ENCODE measurements at places on chromosomes 12 and 14. TPM values are rescaled to one million over a fixed set of nuclear protein-coding genes. Genes with fewer than 3 reads are reported as not detected.

TCL1A gene
- polyA plus RNA-seq, result 2.9 TPM

GRCh38 chr14:90301122-90301521, 30.6 kb downstream of the NRDE2 start:
- no peaks in the 10 kb centered on the region for H3K4me1 ChIP-seq
- no peak overlapping the region for H3K4me3 ChIP-seq
- H3K36me3 ChIP-seq, result no peaks in the 10 kb centered on the region
- no peak for DNase-seq
- no peak overlapping the region for H3K27ac ChIP-seq
- H3K27me3 ChIP-seq, result no peaks in the 10 kb centered on the region

DNA sequence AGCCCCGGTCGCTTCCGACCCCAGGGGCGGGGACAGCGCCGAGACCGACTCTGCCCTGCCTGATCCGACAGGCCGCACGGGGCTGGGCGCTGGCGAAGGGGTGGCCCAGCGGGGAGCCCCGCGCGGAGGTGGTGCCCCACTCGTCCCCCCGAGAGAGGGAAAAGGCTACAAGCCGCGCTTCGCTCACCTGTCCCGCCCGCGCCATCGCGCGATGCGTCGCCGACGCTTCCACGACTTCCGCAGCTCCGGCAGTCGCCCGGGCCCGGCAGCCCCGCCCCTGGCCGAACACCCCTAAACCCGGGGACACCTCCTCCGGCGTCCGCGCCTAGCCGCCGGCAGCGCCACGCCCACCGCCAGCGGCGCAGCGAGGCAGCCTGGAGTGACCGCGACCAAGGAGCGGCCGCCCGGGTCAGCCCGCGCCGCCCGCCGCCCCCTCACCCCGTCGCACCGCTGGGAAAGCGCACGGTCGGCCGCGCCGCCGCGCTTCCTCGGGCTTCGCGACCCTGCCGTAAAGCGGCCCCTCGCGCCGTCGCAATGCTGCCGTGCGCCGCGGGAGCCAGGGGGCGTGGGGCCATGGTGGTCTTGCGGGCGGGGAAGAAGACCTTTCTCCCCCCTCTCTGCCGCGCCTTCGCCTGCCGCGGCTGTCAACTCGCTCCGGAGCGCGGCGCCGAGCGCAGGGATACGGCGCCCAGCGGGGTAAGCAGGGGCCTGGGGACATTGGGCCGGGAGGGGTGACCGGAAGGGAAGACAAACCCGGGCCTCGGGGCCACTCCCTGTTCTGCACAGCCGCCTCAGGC, at the start of the genes BAG5 and COA8:
BAG5 (minus strand) TSS at position 229 of the 797 bp plus-strand sequence. CDS start 1,493 bp downstream, outside the sequence.
COA8 (plus strand) TSS at position 532 of the 797 bp plus-strand sequence; CDS start at position 574, 42 bp downstream.
- no peaks in the 10 kb centered on the region for H3K27me3 ChIP-seq
- peak; percentile 92 for DNase-seq
- peaks cover 40% of the 10 kb centered on the region for H3K36me3 ChIP-seq
- H3K4me1 ChIP-seq, result peaks cover 32% of the 10 kb centered on the region
- peak within 1 kb of the TSS; percentile 87 for H3K27ac ChIP-seq
- peak within 1 kb of the TSS; percentile 91 for H3K4me3 ChIP-seq

DNA sequence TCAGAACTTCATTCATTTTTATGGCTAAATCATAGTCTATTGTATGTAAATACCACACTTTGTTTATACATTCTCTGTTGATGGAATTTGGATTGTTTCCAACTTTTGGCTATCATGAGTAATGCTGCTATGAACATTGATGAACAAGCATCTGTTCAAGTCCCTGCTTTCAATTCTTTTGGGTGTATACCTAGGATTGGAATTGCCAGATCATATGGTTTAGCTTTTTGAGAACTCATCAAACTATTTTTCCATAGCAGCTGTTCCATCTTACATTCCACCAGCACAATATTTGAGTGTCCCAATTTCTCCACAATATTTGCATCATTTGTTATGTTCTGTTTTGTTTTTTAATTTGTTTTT, 52.3 kb upstream of the CCND2 start:
- no peak overlapping the region for H3K4me3 ChIP-seq
- H3K27ac ChIP-seq, result no peak overlapping the region
- H3K36me3 ChIP-seq, result no peaks in the 10 kb centered on the region
- H3K4me1 ChIP-seq, result peaks cover under 1% of the 10 kb centered on the region

GZMB gene
- 1.8 TPM for polyA plus RNA-seq

- no peak for DNase-seq
- no peak overlapping the region for H3K27ac ChIP-seq
- H3K36me3 ChIP-seq, result no peaks in the 10 kb centered on the region
- no peak overlapping the region for H3K4me3 ChIP-seq
These were observed 2.8 kb downstream of the ZNF219 start for GRCh38 chr14:21095430-21096205.

DNA sequence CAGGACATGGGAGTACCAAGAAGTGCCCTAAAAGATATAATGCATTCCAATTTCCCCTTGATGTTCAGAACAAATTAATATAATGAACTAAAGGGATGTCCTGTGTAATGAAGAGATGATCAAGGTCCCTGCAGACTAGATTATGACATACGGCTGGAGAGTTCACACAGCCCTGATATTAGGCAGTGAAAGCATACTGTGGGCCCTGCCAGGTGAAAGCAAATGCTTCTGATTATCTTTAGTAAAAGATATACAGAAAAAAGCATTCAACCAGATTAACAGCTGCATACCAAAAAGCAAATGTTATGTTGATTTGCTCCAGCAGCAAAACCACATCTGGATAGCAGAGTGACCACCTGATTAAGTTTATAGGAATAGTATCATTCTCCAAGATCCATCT, 12.1 kb downstream of the HIGD1C start:
- DNase-seq, result no peak
- no peak overlapping the region for H3K27ac ChIP-seq
- H3K27me3 ChIP-seq, result no peaks in the 10 kb centered on the region
- H3K4me3 ChIP-seq, result no peak overlapping the region
- no peaks in the 10 kb centered on the region for H3K36me3 ChIP-seq

ADIPOR2 gene
- polyA plus RNA-seq, result 2.2 TPM

DNA sequence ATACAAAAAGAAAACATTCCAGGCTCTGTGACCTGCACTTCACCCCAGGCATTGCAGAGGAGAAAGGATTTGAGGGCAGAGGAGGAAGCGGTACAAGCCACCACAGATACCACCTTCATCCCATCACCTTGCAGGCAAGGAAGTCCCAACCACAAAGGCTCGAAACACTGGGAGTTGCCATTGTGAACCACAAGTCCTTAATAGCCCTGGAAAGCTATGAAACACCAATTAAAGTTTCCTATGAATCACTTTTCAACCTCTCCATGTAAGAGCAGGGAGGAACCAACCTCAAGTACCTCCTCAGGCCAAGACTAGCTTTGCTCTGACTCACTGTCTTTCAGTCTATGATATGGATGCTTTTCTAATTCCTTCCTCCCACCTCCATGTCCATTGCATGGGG, 27.0 kb downstream of the MAP3K9 start:
- H3K4me1 ChIP-seq, result no peaks in the 10 kb centered on the region
- H3K36me3 ChIP-seq, result no peaks in the 10 kb centered on the region
- H3K27ac ChIP-seq, result no peak overlapping the region
- no peaks in the 10 kb centered on the region for H3K27me3 ChIP-seq

DNA sequence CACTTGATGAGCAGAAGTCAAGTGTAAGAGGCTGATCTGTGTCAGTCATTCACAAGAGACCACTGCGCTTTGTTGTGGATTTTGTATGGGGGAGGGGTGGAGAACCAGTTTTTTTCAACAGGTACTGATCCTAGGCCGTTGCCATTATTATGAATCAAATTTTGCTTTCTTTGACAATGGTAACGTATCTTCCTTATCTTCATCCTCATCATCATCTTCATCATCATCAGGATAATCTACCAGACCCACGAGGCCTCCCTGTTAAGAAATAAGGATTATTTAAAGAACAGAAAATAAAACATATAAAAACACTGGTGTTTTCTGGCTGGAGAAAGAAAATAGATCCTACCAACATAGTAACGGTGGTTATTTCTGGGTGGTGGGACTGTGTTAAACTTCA, 41.0 kb upstream of the CCDC88C start:
- no peak for DNase-seq
- peaks cover 17% of the 10 kb centered on the region for H3K4me1 ChIP-seq
- no peaks in the 10 kb centered on the region for H3K27me3 ChIP-seq

DNA sequence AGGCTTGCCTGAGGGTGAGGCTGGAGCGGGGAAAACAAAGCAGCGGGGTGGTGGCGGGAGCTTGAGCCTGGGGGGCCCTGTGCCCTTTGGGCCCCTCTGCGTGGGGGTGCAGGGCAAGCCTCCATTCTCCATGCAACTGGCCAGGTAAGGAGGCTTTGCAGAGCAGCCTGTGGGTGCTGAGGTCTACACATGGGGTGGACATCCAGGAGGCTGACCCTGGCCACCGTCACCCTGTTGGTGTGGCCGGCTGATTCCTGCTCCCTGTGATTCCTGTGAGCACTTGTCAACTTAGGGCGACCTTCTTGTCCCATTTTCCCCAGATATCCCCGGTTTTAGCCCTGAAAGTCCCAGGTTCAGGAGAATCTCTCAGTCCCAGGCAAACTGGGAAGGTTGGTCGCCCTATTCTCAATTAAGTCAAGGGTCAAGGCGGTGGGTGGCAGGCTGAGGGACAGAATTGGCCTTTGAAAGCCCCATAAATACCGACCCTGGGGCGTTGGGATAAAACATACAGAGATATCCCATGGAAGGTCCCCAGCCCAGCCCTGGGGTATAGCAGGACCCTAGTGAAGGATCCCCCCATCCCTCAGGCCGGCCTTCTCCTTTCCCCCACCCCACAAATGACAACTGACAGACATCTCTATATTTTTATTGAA, 70.5 kb downstream of the PRIMA1 start:
- no peak overlapping the region for H3K4me3 ChIP-seq
- no peak overlapping the region for H3K27ac ChIP-seq
- H3K36me3 ChIP-seq, result no peaks in the 10 kb centered on the region
- no peaks in the 10 kb centered on the region for H3K4me1 ChIP-seq
- no peak for DNase-seq

- H3K27me3 ChIP-seq, result no peaks in the 10 kb centered on the region
- DNase-seq, result no peak
- H3K27ac ChIP-seq, result no peak overlapping the region
These were observed 189.1 kb upstream of the PELI2 start for GRCh38 chr14:55929136-55929535.

DNA sequence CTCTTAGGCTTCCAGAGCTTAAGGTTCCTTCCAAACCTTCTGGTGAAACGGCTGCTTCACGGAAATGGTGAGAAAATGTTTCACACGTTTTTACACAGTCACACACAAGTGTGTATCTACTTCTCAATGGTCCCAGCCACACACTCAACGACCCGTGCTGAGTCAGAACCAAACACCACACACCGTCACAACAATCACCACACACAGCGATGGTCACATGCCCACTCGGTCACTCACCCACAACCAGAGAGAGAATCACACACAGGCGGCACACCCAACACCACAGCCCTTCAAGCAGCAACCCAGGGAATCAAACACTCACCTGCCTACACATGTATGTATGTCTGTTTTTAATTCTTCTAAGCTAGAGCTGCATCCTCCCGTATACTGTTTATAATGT, 12.6 kb upstream of the PLEKHD1 start:
- no peaks in the 10 kb centered on the region for H3K36me3 ChIP-seq
- DNase-seq, result no peak
- H3K4me3 ChIP-seq, result no peak overlapping the region
- H3K27ac ChIP-seq, result no peak overlapping the region
- no peaks in the 10 kb centered on the region for H3K4me1 ChIP-seq

RIN3 gene
- 27.2 TPM for polyA plus RNA-seq

GRCh38 chr12:3647504-3647903, 105.4 kb downstream of the CRACR2A start:
- H3K27me3 ChIP-seq, result no peaks in the 10 kb centered on the region
- peaks cover 4% of the 10 kb centered on the region for H3K36me3 ChIP-seq
- H3K4me1 ChIP-seq, result no peaks in the 10 kb centered on the region
- no peak overlapping the region for H3K27ac ChIP-seq
- no peak for DNase-seq

DNA sequence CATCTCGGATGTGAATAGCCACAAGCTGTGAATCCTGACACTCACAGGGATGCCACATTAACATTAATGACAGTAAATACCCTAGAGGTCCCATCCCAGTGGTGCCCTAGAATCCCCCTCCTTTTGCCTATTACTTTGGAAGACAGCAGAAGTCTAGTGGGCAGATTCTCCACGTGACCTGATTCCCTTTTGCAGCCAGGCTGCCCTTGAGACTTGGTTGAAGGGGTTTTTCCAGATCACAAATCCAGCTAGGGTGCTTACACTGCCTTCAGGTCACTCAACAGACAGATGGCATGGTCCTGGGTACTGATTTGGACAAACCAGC, 8.7 kb downstream of the HDAC7 start:
- peak overlapping the region; percentile 38 for H3K4me3 ChIP-seq
- no peaks in the 10 kb centered on the region for H3K36me3 ChIP-seq
- H3K4me1 ChIP-seq, result peaks cover 91% of the 10 kb centered on the region
- H3K27me3 ChIP-seq, result no peaks in the 10 kb centered on the region
- peak overlapping the region; percentile 88 for H3K27ac ChIP-seq

AMDHD1 gene
- polyA plus RNA-seq, result 0.41 TPM

MYF6 gene
- polyA plus RNA-seq, result not detected

CD69 gene
- 113 TPM for polyA plus RNA-seq

Data from naive thymus-derived CD4-positive, alpha-beta T cell (primary cell).